Cardiac atrium fibroblast (primary cell): ENCODE measurements at places on chromosomes 11 and 22. TPM values are rescaled to one million over a fixed set of nuclear protein-coding genes. Genes with fewer than 3 reads are reported as not detected.

GAL3ST1 gene
- not detected in 2 replicates for total RNA-seq

THY1 gene
- 45.8 and 46.6 TPM in 2 replicates for total RNA-seq

CHRM4 gene
- total RNA-seq = 0.18 TPM in 1 of 2 replicates, not detected in the other

NPTXR gene
- total RNA-seq = 0.54 and 1.5 TPM in 2 replicates

KIRREL3 gene
- total RNA-seq = not detected in 2 replicates

LIF gene
- total RNA-seq = 2.0 and 9.7 TPM in 2 replicates

DRAP1 gene
- total RNA-seq = 122 and 141 TPM in 2 replicates

CPT1A gene
- total RNA-seq = 18.1 and 32.5 TPM in 2 replicates

MYBPC3 gene
- total RNA-seq = not detected in 2 replicates

MFRP gene
- not detected in 2 replicates for total RNA-seq

PATE2 gene
- not detected in 2 replicates for total RNA-seq

OSBPL5 gene
- 32.9 and 33.5 TPM in 2 replicates for total RNA-seq

SCN2B gene
- 0.16 TPM in 1 of 2 replicates, not detected in the other for total RNA-seq

UCP2 gene
- total RNA-seq = 0.49 and 0.90 TPM in 2 replicates

OR51E2 gene
- total RNA-seq = not detected in 2 replicates

HBG2 gene
- not detected in 2 replicates for total RNA-seq

SEPTIN3 gene
- not detected in 2 replicates for total RNA-seq

GGA1 gene
- total RNA-seq = 31.6 and 34.8 TPM in 2 replicates

ACCS gene
- total RNA-seq = 5.6 and 11.7 TPM in 2 replicates

ATP5MG gene
- 40.3 and 41.5 TPM in 2 replicates for total RNA-seq

PIH1D2 gene
- 0.18 and 0.32 TPM in 2 replicates for total RNA-seq

SHANK2 gene
- 0.18 and 0.49 TPM in 2 replicates for total RNA-seq

IL17REL gene
- total RNA-seq = not detected in 2 replicates

SYNGR1 gene
- total RNA-seq = 13.0 and 17.8 TPM in 2 replicates

ASRGL1 gene
- 0.16 TPM in 1 of 2 replicates, not detected in the other for total RNA-seq

APIP gene
- 14.3 and 19.1 TPM in 2 replicates for total RNA-seq

ACR gene
- total RNA-seq = not detected in 2 replicates

PITPNB gene
- 13.7 and 19.8 TPM in 2 replicates for total RNA-seq

KLHDC7B gene
- total RNA-seq = not detected in 2 replicates

NCR3LG1 gene
- total RNA-seq = 3.8 and 8.7 TPM in 2 replicates

FGF4 gene
- total RNA-seq = not detected in 2 replicates

CCDC116 gene
- total RNA-seq = 0.16 TPM in 1 of 2 replicates, not detected in the other

APOC3 gene
- total RNA-seq = not detected in 2 replicates

C11orf21 gene
- not detected in 2 replicates for total RNA-seq

VPREB3 gene
- not detected in 2 replicates for total RNA-seq

CTSC gene
- 356 and 428 TPM in 2 replicates for total RNA-seq

C1QTNF4 gene
- 0.16 and 0.90 TPM in 2 replicates for total RNA-seq

TREH gene
- total RNA-seq = not detected in 2 replicates

RCOR2 gene
- total RNA-seq = 3.2 and 3.4 TPM in 2 replicates

FDX1 gene
- 6.8 and 7.4 TPM in 2 replicates for total RNA-seq

MRGPRX3 gene
- not detected in 2 replicates for total RNA-seq
